HS-5 (cell line): ENCODE measurements at places on chromosomes 2 and 18.

- DNase-seq, result no peak
Observed at GRCh38 chr2:114468343-114468742, 25.9 kb downstream of the DPP10 start.

DNA sequence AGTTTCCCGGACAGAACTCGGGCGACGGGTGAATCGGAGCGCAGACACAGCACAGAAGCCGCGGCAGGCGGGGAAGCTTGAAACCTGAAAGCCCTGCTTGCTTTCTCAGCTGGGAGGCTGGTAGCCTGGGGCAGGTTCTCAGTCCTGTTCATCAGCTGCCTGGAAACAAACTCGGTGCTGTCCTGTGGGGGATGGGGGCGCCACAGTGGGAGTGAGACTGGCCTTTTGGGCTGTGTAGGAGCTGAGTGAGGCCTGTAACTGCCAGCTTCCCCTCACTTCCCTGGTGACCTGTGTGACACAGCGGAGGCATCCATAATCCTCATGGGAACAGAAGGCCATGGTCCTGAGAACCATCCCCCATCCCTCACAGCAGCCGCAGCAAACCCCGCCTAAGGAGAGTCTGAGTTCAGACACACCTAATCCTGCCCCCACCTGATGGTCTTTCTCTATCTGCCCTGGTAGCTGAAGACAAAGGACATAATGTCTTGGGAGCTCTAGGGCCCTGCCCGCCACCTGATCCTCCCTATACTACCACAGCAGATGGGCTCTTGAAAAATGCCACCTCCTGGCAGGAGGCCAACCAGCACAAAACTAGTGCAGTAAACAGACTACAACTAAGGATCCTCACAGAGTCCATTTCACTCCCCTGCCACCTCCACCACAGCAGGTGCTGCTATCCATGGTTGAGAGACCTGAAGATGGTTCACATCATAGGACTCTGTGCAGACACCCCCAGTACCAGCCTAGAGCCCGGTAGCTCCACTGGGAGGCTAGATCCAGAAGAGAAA is 52.7 kb upstream of the LDLRAD4 start:
- DNase-seq, result no peak

DNA sequence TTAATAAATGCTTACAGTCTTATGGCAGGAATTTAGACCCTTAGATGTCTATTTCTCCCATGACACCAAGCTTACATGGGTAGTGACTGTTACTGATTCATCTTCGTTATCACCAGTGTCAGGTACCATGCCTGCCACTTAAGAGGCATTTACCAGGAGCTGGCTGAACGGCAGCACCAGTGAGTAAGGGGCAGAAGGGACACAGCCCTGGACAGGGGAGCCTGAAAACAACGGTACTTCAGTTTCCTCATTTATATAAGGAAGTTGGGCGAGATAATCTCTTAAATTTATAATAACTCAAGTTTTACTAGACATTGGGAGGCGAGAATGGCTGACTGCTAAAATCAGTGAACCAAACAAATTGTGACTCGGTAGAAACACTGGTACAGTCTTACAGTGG is 1.2 kb downstream of the COA5 start:
- no peak for DNase-seq

DNA sequence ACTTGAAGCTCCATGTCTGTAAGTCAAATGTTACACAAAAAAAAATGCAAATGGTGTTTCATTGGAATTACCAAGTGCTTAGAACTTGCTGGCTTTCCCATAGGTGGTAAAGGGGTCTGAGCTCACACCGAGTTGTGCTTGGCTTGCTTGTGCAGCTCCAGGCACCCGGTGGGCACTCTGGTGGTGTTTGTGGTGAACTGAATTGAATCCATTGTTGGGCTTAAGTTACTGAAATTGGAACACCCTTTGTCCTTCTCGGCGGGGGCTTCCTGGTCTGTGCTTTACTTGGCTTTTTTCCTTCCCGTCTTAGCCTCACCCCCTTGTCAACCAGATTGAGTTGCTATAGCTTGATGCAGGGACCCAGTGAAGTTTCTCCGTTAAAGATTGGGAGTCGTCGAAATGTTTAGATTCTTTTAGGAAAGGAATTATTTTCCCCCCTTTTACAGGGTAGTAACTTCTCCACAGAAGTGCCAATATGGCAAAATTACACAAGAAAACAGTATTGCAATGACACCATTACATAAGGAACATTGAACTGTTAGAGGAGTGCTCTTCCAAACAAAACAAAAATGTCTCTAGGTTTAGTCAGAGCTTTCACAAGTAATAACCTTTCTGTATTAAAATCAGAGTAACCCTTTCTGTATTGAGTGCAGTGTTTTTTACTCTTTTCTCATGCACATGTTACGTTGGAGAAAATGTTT is 97.9 kb upstream of the IL1R2 start:
- DNase-seq, result no peak

DNA sequence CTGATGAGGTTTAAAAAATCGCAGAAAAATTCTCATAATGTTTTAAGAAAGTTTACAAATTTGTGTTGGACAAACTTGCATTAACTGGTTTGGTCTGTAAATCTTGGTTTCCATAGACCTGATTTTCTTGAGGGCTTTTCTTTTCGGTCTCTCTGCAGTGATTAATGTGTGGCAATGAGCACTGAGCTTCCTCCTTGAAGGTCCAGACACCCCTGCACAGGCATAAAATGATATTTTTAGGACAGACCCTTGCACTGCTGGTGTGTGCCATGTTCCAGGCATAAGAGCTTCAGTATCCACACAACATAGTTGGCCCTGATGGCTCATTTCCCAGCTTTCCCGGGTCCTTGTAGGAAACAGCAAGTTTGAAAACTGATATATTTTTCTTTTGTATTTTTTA is 33.7 kb downstream of the MRPL33 start:
- no peak for DNase-seq

DNA sequence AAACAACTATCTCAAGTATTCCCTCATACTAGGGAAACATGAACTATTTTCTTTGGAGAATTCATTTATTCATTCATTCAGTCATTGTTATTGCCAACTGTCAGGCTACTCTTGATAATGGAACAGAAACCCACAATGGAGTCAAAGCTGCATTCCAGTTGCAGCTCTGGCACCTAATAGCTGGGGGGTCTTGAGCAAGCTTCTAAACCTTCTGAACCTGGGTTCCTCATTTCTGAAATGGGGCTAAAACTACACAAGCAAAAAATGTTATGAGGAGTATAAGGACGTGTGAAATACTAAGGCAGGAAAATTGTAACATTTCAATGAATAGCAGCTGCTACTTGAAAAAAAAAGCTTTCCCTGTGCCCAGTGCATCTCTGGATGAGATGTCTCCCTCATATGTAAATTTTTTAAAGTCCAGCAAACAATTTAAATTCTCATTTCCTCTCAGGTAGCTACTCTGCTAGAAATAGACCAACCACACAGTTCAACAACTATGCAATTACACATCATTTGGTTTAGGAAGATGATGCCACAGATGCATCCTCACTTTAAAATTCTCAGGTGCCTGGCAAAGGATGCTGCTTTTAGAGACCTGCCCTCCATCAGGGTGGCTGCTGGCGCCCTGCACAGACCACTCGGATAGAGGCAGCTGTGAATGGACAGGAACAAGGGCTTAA is 38.5 kb downstream of the SPRED2 start:
- no peak for DNase-seq
